Activated B cell treated with CpG ODN at 0.5 μM for 24 hours (primary cell): ENCODE measurements at places on chromosomes 16 and 17. TPM values are rescaled to one million over a fixed set of nuclear protein-coding genes. Genes with fewer than 3 reads are reported as not detected.

Gene CACNG1
- total RNA-seq, result not detected in 2 replicates

Gene TBX21
- 3.6 and 3.8 TPM in 2 replicates for total RNA-seq

Gene SLC38A8
- not detected in 2 replicates for total RNA-seq

GRCh38 chr16:23414731-23415130, 38.3 kb downstream of the COG7 start:
- DNase-seq, result no peak
- H3K27me3 ChIP-seq, result no peaks in the 10 kb centered on the region
- no peak overlapping the region for H3K4me3 ChIP-seq
- peaks cover 79% of the 10 kb centered on the region for H3K36me3 ChIP-seq
- no peak overlapping the region for H3K27ac ChIP-seq

- peak; percentile 28 for DNase-seq
- H3K27me3 ChIP-seq, result no peaks in the 10 kb centered on the region
- peak overlapping the region; percentile 69 for H3K4me3 ChIP-seq
- H3K36me3 ChIP-seq, result peaks cover 5% of the 10 kb centered on the region
Observed at GRCh38 chr17:36127199-36127893, 23.7 kb downstream of the CCL4 start.

GRCh38 chr17:30476726-30477082, 504 bp upstream of the GOSR1 start:
- peak overlapping the region; percentile 97 for H3K27ac ChIP-seq
- H3K27me3 ChIP-seq, result no peaks in the 10 kb centered on the region
- DNase-seq, result peak; percentile 24
- H3K36me3 ChIP-seq, result peaks cover 31% of the 10 kb centered on the region
- peaks cover 30% of the 10 kb centered on the region for H3K4me1 ChIP-seq

DNA sequence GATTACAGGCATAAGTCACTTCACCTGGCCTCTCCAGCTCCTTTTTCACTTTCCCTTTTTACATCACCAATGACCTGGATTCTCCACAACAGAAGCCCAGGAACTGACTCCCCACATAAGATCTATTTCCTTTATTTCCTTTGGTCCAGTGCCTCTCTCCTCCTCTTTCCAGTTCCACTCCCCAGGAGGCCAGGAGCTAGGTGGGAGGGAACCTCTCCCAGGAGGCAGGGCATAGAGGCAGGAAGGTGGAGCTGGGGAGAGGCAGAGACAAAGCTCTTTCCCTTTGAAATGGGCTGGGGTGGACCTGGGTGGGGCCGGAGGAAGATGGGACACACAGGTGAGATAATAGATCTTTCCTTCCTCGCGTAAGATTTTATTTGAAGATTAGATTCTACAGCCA, 318.3 kb upstream of the TNRC6C start:
- no peak for DNase-seq
- peaks cover 25% of the 10 kb centered on the region for H3K27me3 ChIP-seq
- no peak overlapping the region for H3K27ac ChIP-seq
- no peaks in the 10 kb centered on the region for H3K4me1 ChIP-seq

DNA sequence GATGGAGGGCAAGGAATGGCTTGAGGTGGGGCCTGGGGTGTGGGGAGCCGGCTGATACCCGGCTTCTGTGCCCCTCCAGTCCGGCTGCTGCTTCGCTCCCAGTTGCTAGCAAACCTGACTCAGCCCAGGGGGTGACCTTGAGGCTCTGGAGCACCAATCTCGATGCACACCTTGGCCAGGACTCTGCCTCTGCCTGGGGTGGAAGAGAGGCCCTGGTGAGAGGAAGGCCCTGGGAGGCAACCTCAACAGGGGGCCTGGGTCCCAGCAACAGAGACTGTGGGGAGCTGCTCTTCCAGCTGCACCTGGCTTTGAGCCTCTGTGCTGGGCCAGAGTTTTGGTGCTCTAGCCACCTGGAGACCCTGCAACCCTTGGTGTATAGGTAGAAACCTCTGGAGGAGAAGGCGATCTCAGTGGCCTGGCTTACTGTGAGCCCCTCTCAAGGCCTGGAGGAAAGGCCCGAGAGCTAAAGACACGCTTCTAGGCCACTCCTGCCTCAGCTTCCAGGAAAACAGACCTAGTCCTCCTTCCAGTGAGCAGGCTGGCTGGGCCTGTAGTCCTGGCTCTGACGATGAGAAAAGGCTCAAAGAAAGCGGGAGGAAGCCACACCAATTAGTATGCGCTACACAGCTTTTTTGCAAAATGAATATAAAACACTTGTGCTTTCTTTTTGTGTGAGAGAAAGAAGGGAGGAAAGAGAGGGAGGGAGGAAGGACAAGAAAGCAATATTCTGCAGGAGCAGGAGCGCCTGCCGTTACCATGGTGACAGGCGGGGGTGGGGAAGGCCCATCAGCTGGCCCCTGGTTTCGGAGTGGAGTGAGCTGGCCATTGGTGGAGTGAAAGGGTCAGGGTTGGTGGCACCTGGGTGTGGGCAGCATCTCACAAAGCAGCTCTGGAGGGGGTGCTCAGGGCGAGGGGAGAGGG, 51.0 kb downstream of the VAC14 start:
- no peak for DNase-seq
- no peak overlapping the region for H3K27ac ChIP-seq
- H3K36me3 ChIP-seq, result peaks cover 44% of the 10 kb centered on the region
- no peaks in the 10 kb centered on the region for H3K27me3 ChIP-seq
- H3K4me3 ChIP-seq, result no peak overlapping the region

- H3K4me3 ChIP-seq, result peak overlapping the region; percentile 83
- no peaks in the 10 kb centered on the region for H3K27me3 ChIP-seq
- peaks cover 32% of the 10 kb centered on the region for H3K4me1 ChIP-seq
- peak overlapping the region; percentile 91 for H3K27ac ChIP-seq
Observed at GRCh38 chr17:5437721-5438317, 1.1 kb downstream of the C1QBP start.

- H3K4me1 ChIP-seq, result peaks cover 51% of the 10 kb centered on the region
- H3K27me3 ChIP-seq, result no peaks in the 10 kb centered on the region
- DNase-seq, result peak; percentile 36
- peak overlapping the region; percentile 57 for H3K4me3 ChIP-seq
Observed at GRCh38 chr17:55437159-55437605, 15.5 kb upstream of the MMD start.
